ENCODE measurements at places on chromosomes 12 and 14.
A peak's percentile ranks its signal among the peaks of the same experiment; 100 is the strongest.

DNA sequence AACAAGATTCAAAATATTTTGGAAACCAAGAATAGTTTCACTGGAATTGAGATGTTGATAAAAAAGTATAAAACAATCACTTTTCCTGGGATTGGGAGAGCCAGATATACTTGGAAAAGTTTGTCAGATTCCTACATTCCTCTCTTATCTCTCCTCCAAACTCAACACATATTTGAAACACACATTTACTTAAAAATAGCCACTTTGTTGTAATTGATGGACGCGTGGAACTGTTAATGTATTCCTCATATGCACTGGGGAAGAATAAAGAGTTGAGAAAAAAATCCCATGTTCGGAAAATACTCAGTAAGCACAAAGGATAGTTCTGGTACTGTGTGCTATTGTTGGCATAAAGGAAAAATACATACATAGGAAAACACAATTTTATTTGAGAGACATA, 195.6 kb upstream of the FLRT2 start:
- no peak for DNase-seq

DNA sequence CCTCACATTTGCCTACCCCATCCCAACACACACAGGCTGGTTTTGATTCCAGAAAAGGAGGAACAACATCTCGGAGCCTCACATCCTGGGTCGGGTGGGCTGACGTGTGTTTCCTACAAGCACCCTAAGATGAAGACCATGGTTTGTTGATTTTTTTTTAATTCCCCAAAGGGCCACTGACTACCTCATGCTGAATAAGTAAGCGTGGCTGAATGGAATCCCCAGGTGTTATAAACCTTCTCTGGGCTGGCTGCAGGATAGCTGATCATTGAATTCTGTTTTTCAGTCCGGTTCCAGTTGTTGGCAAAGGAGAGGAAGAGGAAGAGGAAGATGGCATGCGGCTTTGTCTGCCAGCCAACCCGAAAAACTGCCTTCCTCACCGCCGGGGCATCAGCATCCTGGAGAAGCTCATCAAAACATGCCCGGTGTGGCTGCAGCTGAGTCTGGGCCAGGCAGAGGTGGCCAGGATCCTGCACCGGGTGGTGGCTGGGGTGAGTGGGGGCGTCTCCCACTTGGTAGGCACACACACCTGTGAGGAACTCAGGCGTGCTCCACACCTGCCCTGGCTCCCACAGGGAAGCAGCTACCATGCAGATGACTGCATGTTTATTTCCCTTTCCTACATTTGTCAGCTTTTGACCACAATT, 42.0 kb downstream of the RIN3 start:
- DNase-seq, result no peak

DNA sequence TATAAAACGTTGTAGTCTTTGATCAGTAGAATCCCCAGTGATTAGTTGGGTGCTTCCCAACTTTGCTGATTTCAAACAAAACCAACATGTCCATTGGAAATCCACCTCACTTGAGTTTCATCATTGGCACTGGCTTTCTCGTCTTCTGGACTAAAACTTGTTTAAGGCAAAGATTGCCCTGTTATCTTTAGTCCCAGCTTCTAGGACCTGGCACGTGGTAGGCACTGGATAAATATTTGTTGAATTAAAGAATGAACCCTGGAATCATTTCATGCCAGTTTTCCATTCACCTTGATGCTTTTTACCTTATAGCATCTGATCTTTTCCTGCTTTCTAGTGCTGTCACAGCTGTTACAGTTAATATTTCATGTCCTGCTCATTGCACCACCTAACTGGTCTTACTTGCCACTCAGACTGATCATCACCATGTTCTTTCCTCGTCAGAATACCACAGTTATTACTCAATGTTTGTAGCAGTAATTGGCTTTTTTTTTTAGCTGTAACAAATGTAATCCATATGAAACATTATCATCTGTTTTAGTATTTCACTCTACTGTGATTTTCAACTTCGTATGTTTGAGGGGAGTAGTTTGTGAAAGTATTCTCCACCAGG, 7.3 kb upstream of the C12orf50 start:
- no peak for DNase-seq

- no peak for DNase-seq
These were observed 3.2 kb downstream of the TCL1B start for GRCh38 chr14:95689441-95689840.

- no peak for DNase-seq
These were observed 6.4 kb downstream of the TTC6 start for GRCh38 chr14:37601865-37602264.

- DNase-seq, result no peak
These were observed 27.3 kb upstream of the HELB start for GRCh38 chr12:66275040-66275439.

DNA sequence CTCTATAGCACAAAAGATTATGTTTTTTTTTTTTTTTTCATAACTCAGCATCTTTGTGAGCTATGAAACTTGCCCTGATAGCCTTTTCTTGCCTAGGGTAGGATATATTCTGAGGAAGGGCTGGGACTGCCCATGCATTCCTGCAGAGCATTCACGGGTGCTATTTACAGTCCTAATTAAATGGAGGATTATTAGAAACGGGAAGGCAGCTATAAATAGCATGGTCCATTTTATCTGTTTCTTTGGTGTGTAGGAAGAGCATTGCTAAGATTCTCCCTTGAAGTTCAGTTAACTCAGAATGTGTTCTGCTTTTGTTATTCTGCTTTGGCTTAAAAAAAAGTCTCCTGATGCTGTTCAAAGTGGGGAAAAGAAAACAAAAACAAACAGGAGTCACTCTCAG, 630.9 kb downstream of the DIO2 start:
- DNase-seq, result no peak

DNA sequence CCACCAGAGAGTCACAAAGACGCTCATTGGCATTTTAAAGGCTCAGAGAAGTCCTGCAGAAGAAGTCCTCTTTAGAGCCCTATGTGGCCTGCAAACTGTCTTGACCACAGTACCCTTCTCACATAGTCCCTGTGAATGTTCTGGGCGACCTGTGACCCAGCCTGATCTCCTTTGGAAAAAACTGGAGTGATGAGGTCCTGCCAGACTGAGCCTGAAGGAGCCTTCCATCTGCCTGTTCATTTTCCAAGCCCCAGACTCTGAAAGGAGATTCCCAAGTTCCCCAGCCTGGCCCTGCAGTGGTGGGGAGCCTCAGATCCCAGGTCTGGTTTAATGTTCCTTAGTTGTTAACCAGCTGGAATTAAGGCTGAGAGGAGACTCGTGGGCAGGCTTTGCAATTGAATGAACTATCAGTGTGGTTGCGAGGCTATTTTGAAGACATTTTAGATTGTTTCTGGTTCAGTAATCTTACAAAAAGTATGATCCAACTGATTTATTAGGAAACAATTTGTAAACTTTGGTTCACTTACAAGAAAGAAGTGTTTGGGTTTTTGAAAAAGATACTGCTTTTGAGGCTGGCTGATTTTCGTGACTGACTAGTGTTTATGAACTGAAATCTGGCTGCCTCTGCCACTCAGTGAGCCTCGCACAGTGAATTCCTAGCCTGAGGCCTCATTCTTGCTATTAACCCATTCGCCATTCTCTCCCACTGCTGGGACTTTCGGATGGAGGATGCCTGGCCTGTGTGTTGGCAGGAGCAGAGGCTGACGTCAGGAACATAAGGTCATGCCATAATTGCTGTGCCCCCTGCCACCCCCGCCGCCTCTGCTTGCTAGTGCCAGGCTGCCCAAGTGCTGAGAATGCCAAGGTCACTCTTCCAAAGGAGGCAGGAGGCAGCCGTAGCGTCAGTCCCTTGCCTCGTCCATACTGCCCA, 249.0 kb downstream of the CACNA1C start:
- no peak for DNase-seq

GRCh38 chr12:82027612-82028011, 268.5 kb upstream of the PPFIA2 start:
- no peak for DNase-seq

- DNase-seq, result no peak
These were observed 206.5 kb downstream of the ETV6 start for GRCh38 chr12:11855983-11856374.

DNA sequence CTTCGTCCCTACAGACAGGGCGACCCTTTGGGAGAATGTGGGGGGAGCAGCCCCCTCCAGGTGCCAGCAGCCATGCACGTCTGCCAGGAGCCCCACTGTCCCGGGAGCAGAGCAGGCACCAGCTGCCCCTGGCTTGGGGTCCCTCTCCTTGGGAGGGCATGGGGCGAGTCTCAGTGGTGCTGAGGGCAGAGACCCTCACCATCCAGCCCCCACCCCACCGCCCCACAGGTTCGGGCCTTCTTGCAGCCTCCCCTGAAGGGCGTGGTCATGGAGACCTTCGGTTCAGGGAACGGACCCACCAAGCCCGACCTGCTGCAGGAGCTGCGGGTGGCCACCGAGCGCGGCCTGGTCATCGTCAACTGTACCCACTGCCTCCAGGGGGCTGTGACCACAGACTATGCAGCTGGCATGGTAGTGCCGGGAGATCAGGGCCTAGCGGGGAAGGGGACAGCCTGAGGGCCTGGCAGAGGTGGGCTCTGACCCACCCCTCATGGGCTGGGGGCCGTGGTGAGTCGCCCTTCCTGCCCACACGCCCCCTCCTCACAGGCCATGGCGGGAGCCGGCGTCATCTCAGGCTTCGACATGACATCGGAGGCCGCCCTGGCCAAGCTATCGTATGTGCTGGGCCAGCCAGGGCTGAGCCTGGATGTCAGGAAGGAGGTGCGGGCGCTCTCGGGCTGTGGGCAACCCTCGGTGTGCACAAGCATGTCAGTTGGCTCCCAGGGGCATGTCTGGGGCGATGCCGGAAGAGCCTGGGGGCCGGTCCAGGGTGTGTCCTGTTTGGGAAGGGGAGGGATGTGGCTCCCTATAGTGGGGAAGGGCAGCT, 18.8 kb downstream of the ASPG start:
- no peak for DNase-seq

GRCh38 chr14:68268197-68268596, 448.6 kb downstream of the RAD51B start:
- DNase-seq, result peak; percentile 73

- no peak for DNase-seq
These were observed 62.7 kb downstream of the TTLL5 start for GRCh38 chr14:75723716-75724115.

- no peak for DNase-seq
These were observed 115.0 kb downstream of the TPH2 start for GRCh38 chr12:72053604-72054003.

- peak; percentile 16 for DNase-seq
These were observed 9.3 kb downstream of the CCDC196 start for GRCh38 chr14:66495218-66496098.

- no peak for DNase-seq
These were observed 268.5 kb downstream of the FOXG1 start for GRCh38 chr14:29035134-29035533.

- DNase-seq, result no peak
These were observed 23.3 kb downstream of the DMAC2L start for GRCh38 chr14:50335389-50335788.

DNA sequence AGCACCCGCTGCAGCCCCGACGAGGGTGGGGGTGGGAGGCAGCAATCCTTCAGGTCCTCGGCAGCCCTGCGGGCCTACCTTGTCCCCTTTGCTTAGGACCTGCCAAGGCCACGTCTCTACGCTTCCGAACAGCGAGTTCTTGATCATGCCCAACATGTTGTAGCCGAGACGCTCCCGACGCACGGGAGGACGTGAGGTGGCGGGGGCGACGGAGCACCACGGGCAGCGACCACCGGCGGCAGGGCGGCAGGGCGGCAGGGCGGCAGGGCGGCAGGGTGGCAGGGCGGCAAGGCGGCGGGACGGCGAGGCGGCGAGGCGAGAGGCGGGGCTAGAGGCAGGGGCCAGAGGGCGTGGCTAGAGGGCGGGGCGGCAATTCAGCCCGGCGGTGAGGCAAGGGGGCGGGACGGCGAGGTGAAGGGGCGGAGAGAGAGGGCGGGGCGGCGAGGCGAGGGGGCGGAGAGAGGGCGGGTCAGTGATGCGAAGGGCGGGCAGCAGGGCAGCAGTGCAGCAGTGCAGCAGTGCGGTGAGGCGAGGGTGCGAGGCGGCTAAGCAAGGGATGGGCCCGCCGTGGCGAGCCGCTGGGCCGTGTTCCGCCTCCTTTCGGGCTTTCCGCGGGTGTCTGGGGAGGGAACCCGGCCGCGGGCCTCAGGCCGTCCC, at the start of gene HEBP1:
Gene HEBP1, minus strand, starts transcription at position 307 of the 657 bp plus-strand sequence. Its CDS starts 151 bp downstream, at position 156.
- DNase-seq, result peak; percentile 95

GRCh38 chr12:50659260-50659659, 104.6 kb upstream of the ATF1 start:
- DNase-seq, result no peak

- DNase-seq, result no peak
These were observed 67.2 kb downstream of the TTC9 start for GRCh38 chr14:70708717-70709570.

GRCh38 chr12:19841451-19841850, 402.2 kb downstream of the AEBP2 start:
- DNase-seq, result no peak

GRCh38 chr14:76446921-76447320, 71.0 kb downstream of the ESRRB start:
- DNase-seq, result no peak
